ENCODE measurements at places on chromosomes 2 and 18. TPM values are rescaled to one million over a fixed set of nuclear protein-coding genes. Genes with fewer than 3 reads are reported as not detected.

The RIT2 gene
- total RNA-seq: not detected

The OR6B2 gene
- total RNA-seq: not detected

The EMX1 gene
- total RNA-seq: not detected

The SULT1C2 gene
- total RNA-seq: under 0.01 TPM

The ANKRD30BL gene
- not detected for total RNA-seq

The CXCR1 gene
- not detected for total RNA-seq

The REG3G gene
- total RNA-seq: not detected

The RAMP1 gene
- 23.4 TPM for total RNA-seq

The EIF2AK2 gene
- total RNA-seq: 15.1 TPM

The ZNF516 gene
- total RNA-seq: 19.3 TPM

The DSG4 gene
- not detected for total RNA-seq

The MROH2A gene
- total RNA-seq: not detected

The IL36RN gene
- not detected for total RNA-seq

The KANSL1L gene
- total RNA-seq: 6.1 TPM

The ZNF385B gene
- not detected for total RNA-seq

The NYAP2 gene
- not detected for total RNA-seq

The SCYGR4 gene
- not detected for total RNA-seq
